ENCODE measurements at places on chromosomes 16 and 17.
A peak's percentile ranks its signal among the peaks of the same experiment; 100 is the strongest.

DNA sequence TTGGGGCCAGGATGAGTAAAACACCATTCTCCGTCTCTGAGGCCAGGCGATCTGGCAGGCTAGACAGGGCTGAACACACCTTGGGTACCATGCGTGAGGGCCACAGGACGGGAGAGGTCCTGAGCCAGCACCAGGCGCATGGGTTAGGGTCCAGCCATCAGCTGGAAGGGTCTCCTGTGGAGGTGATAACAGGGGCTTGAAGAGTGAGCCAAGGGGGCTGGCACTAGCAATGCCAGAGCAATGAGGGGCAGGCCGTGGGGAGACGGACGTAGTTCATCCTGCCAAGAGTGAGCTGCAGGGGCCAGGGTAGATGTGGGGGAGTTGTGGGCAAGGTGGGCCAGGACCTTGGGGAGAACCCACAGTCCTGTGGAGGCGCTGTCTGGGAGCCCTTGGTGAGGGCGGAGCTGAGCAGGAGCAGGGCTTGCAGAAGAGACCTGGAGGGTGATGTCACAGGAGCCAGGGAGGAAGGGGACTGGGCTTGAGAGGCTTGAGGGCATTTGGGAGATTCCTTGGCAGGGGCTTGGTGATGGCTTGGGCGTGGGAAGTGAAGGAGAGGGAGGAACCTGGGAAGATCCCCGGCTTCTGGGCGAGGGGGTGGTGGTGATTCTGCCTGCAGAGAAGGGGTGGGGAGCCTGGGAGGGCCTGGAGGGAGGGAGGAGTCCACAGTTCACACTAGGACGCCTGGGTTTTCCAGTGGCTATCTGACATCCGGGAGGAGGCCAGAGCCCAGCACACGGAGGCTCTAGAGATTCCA is 6.3 kb upstream of the NPTX1 start:
- DNase-seq: peak; percentile 38

DNA sequence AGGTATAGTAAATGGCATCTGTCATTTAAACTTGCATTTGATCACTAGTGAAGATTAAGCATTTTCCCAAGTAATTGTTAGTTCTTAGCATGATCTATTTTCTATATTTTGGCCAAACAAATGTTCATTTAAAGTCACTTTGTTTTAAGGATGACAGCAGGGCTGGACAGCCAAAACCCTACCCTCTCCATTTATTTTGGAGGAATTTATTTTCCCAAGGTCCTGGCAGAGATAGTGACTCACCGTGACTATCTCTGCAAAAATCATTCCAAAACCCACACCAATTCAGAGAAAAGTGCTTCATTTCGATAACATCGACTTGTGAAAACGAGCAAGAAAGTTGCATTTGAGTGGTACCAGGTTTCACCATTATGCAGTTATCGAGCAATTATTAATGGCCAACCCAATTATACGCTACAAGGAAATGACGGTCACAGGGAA is 665 bp upstream of the AKAP1 start:
- DNase-seq: no peak

DNA sequence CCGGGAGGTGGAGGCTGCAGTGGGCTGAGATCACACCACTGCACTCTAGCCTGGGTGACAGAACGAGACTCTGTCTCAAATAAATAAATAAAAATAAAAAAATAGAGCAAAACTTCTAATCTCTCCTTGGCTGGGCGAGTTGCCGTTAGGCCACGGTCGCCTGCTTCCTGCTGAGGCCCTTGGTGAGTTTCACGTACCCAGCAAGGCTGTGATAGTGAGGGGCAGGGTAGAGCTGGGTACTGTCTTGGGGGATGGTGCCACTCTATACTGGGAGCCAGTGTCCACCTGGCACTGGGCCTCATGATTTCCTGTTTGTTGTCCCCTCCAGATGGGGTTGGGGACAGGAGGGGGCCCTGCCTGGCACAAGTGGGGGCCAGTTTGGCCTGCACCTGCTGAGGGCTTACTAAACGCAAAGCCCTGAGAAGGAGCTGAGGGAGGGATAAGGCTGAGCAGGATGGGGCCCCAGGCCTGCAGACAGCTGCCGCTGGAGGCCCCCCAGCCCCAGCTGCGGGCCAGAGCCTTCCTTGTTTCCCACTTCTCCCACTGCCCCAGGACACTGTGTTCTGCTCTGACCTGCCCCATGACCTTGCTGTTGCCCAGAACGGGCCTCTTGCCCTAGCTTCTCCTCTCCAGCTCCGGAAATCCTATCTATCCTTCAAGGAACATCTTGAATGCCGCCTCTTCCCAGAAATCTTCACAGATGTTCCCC is 25.4 kb downstream of the GJD3 start:
- no peak for DNase-seq

DNA sequence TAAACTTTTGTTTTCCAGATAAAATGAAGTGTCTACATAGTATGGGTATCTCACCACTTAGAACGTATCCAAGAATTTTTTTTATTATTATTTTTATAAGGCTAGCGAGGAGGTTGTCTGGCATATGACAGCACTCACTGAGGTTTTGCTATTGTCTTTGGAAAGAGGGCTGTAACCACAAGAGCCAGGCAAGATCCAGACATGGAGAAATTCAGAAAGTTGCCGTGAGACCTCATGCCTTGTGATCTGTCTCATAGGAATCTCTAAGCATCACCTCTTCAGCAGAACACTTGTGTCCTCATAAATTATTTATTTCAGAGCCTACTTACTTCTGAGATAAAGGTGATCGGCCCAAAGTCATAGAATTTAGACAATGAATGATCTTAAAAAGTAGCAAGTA is 410.8 kb downstream of the CDH11 start:
- peak; percentile 14 for DNase-seq

GRCh38 chr17:43360376-43360738 is 38.4 kb upstream of the ARL4D start:
- DNase-seq: peak; percentile 88

DNA sequence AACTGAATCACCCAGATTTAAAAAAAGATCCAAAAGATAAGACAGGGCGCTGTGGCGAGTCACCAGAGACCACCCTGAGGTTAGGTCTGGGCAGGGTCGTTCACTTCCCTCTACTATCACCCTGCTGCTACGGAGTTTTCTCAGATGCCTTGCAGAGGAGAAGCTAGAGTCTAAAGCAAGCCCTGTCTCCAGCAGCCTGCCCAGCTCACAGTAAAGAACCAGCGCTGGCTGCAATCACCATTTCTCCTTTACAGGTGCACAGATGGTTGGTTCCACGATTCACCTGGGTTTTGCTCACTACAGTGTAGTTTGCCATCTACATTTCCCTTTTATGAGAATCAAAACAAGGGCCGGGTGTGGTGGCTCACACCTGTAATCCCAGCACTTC is 71.3 kb downstream of the SRCIN1 start:
- no peak for DNase-seq

DNA sequence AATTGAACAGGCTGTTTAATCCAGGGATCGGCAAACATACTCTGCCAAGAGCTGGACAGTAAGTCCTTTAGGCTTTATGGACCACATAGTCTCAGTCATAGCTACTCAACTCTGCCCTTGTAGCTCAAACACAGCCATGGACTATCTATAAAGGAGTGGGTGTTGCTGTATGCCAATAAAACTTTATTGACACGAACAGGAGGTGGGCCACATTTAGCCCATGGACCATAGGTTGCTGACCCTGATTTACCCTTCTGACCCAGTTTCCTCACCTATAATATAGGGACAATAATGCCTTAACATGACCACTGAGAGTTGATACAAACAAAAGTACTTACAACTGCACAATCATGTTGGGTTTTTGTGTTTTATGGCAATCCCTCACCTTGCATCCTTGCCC is 257.0 kb upstream of the SDK2 start:
- no peak for DNase-seq

- no peak for DNase-seq
These were observed 74.7 kb upstream of the TOX3 start for GRCh38 chr16:52621651-52622050.

DNA sequence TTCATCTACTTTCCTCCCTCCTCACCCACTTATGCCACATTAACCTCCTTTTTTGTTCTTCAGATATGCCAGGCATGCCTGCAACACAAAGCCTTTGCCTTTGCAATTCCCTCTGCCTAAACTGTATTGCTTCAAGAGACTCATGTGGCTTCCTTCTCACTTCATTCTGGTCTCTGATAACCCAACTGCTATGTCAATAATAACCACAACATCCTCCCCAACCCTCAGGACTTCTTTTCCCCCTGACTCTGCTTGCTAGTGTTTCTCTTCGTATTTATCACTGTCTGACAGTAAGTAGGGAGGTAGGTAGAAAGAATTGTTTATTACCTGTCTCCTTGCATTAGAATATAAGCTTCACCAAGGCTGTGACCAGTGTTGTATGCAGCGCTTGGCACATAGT is 22.4 kb downstream of the RBL2 start:
- no peak for DNase-seq

DNA sequence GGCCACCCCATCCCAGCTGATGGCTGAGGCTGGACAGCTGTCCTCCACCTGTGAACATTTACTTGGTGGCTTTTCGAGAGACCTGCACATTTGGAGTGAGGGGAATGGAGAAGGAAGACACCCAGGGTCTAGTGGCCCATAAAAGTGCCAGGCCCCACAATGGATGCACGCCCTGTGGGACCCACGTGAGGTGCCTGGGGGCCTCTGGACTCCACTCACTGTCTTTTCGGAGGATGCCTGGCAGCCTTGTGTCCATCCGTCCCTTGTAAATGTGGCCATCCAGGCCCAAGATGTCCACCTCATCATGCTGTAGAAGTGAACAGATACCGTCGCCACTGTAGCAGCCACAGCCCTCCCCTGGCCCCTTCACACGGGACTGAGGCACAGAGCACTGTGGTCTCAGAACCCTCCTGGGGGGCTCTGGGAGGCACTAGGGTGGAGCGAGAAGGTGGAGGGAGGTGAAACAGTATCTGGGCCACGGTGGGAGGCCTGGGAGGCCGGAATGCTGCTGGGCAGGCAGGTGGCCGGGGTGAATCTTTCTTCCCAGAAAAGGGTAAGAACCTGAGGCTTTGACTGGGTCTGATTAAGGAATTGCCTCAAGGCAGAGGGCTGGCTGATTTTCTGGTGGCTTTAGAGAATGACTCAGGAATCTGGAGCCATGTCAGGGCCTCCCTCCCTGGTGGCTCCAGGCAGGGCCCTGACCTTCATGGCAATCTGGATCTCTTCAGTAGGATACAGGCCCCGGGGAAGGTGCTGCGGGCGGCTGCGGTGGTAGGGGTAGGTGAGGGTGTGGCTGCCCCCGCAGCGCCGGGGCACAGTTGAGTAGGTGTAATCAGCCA is 11.5 kb downstream of the UBALD2 start:
- DNase-seq: peak; percentile 93

- no peak for DNase-seq
These were observed 28.0 kb downstream of the CRISPLD2 start for GRCh38 chr16:84847564-84848355.

- no peak for DNase-seq
These were observed 233.2 kb downstream of the ZNF423 start for GRCh38 chr16:49622421-49623402.

DNA sequence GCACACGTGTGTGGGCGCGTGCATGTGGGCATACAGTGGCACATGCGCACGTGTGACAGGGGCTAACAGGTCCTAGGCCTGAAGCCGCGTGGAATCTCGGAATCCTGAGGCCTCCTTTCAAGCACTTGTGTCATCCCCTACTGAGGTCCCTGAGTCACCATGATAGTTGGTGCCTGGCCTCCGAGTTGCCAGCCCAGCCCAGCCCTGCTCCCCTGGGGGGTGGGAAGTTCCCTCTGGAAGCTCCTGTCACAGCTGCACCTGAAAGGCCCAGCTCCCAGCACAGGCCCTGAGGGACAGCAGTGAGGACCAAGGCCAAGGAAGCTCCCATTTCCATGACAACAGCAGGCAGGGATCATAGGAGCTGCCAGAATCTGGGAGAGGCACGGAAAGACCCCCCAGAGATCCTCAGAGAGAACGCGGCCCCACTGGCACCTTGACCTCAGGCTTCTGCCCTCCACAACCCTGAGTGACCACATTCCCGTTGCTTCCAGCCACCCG is 35.4 kb upstream of the ENPP7 start:
- DNase-seq: no peak

GRCh38 chr16:23223368-23223767 is 40.8 kb downstream of the SCNN1G start:
- no peak for DNase-seq

DNA sequence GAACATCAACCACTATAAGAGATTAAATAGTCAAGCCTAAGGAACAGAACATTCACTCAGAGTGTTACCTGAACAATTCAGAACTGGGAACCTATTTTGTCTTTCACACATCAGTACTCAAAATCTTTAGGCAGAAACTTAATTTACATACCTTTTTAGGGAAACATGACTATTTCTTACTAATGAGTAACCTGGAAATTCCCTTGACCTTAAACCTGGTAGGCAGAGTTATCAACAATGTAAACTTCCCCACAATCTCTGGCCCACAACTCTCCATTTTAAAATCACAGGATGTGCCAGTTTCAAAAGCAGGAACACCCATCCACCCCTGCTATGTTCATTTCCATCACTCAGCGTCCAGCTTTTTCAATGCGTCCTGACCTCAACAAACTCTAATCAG is 132.9 kb upstream of the ANKFN1 start:
- DNase-seq: no peak

- DNase-seq: no peak
These were observed 64.9 kb downstream of the IRF8 start for GRCh38 chr16:85963753-85964285.

GRCh38 chr17:3993493-3994220 is 29.4 kb upstream of the ATP2A3 start:
- no peak for DNase-seq

DNA sequence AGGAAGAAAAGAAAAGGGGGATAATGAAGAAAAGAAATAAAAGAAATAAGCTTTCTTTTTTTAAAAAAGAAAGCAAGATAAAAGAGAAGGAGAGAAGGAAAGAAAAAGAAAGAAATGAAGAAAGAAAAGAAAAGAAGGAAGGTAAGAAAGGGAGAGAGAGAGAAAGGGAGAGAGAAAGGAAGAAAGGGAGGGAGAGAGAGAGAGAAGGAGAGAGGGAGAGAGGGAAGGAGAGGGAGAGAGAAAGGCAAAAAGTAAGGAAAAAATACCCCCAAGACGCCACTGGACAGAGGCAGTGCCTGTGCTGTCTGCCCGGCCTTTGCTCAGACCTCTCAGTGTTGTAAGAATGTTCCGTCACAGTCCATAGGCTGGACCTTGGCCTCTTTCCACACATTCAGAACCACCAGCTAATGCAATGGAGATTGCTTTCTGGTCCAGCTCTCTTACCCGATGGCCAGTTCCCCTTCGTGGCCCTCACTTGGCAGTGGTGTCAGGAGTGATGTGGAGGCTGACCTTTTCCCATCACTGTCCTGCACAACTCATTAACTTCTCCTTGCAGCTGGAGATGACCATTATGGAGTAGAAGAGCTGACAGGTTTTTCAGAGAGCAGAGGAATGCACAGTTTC is 14.3 kb upstream of the HNF1B start:
- DNase-seq: no peak

- no peak for DNase-seq
These were observed 27.1 kb upstream of the VWA3A start for GRCh38 chr16:22065252-22065651.

Data from M059J (cell line).